ENCODE measurements at places on chromosomes 4 and X.

DNA sequence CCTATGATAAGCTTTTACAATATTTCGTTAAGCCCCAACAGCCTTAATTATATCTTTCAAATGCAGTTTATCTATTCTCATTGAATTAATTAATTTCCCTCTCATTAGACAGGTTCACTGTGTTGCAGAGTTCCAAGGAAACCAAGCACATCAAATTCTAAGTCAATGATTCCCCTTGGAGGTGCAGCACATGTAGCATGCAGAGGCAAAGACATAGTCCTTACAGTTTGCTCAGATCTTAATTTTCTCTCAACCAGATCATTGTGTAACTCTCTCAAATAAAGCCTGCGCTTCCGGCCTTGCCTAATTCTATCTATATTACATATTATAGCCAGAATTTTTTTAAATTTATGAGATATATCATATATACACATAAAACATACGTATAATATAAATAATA lies 205.4 kb downstream of the GRIA2 start:
- no peak for DNase-seq

GRCh38 chrX:131792789-131793462 lies 230.2 kb upstream of the STK26 start:
- DNase-seq = peak; percentile 87

DNA sequence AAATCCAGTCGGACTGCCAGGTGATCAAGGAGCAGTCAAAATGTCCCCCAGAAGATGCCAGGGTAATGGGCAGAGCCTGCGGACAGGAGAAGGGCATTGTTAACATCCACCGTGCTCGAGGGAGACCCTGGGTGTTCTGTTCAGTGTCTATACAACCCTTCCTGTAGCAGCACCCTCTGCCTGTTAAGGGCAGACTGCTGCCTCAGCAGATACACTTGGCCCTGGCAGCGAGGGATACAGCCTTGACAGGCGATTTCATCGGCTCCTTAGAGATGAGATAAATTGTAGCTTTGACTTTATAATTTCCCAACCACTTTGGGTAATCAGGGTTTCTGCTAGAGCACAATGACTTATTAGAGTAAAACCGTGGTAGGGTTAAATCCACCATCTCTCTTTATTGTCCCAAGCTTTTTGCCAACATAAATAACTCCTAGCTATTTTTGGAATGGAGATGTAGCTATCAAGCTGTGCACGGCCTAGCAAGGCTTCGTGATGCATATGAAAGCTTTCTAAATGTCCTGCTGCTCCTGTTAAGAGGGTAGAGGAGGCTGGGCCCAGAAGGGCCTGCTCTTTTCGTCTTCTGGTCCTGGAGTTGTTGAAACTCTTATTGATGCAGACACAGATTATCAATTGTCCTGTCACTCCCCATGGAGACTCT lies 195.9 kb downstream of the CPEB2 start:
- no peak for DNase-seq

DNA sequence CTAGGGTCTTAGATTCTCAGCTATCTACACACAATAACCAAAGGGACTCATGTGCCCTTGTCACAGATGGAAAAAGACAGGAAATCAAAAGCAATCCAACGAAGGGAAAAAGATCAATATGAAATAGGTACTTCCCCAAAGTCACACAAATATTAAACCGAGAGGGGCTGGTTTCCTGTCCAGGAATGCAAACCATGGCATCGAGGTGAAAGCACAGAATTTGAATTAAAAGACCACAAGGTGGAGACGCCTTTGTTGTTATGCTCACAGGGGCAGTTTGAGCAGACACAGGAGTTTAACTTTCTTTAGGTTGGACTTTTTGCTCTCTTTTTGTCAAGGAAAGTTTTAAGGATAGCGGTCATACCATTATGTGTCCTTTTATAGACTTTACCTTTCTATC lies 14.3 kb downstream of the H2BW1 start:
- DNase-seq = no peak

DNA sequence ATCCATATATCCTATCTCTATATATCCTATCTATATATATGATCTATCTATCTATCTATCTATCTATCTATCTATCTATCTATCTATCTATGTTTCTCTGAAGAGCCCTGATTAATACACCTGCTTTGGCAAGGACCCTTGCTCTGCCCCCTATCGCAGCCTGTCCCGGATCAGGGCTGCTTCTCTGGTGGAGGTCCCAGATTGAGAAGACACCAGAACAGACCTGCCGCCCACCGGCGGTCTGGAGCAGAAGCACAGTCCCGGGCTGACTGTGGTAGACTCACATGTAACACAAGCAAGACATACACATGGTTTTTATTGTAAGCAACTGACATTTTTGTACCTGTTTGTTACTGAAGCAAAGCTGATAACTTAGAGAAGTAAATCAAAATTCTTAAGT lies 52.8 kb downstream of the ING2 start:
- no peak for DNase-seq

DNA sequence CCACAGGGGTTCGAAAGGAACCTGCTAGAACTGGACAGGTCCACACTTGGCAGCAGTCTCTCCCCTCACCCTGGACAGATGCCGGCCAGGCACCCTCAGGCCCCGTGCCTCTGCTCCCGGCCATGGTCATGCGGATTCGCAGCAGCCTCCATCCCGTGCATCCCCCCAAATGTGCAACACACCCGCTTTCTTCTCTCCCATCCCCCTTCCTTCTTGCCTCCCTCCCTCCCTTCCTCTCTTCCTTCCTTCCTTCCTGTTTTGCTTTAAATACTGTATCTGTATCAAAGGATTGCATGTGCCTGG lies 35.0 kb upstream of the HMX1 start:
- DNase-seq = no peak

- DNase-seq = no peak
Measured at GRCh38 chr4:8905773-8906667, 34.4 kb upstream of the HMX1 start.

DNA sequence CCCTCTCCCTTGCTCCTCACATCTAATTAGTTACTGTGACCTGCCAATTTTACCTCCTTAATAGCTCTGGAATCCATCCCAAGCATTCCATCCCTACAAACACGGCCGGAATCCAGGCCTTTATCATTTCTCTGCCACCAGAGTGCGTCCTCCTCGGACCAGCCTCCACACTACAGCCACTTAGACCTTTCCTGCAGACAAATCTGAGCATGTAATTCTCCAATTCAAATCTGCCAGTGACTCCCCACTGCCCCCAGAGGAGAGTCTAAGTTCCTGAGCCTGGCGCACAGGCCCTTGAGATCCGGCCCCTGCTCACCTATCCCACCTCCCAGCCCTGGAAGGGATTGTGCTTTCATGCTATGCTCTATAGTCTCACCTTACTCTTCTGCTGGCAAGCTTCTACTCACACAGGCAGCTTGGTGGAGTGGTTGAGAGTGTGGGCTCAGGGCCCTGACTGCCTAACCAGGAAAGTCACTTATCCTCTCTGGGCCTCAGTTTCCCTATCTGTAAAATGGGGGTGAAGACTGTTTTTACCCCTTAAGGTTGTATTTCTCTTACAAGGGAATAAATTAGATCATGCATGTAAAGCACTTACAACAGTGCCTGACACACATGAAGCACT lies 31.2 kb downstream of the PJA1 start:
- DNase-seq = no peak

DNA sequence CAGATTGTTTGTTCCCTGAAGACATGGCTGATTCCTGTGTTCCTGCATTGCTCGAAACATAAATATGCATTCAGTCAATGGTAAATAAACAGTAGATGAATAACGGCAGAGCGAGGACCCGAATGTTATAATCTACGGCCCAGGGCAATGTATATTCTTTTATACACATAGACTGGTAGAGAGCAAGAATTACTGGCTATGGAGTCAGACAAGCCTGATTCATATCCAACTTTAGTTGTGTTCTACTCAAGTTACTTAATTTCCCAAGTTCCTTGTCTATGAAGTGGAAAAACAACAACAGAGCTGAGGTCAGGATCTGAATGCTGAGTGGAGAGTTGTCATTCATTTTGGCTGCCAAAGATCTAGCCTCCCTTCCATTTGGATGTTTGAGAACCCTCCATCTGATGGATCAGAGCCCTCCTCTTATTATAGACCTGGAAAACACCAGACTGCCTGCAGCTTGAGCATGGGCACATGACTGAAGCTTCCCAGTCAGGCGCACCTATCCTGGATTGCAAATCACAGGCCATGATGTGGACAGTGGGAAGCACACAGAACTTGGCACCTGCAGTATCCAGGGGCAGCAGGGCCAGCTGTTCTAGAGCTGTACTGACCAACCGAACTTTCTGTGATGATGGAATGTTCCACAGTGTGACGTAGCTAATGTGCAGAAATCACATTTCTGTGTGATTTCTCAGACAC lies 80.1 kb downstream of the FAM184B start:
- DNase-seq = no peak

DNA sequence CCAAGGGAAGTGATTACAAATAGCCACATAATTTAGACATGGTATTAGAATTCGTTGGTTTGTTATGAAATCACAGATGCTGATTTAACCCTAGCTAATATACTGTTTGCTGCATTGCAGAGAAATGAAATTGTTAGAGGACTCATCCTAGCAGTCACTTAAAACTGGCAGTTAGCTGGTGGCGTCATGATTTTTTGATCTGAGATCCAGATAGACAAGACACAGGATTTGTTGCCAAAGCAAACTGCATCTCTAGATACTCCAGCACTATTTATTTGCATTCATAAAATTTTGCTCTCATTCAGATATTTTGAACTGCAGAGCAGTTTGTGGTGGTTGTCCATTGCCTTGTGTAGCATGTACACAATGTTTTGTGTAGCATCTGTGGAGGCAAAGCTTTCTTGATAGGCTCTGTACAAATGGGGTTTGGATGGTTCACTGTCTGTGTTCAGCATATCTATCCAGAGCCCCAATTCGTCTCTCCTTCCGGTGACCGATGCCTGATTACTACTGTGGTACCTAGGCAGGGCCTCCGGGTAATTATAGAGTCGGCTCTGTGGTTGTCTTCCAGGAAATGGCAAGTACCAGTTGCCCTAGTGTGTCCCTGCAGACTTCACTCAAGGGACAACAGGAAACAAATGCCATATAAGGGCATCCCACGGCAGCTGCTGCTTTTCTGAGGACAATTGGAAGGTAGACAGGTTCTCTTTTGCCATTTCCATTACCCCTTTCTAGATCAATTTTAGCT lies 30.1 kb upstream of the SPARCL1 start:
- DNase-seq = peak; percentile 62

- no peak for DNase-seq
Measured at GRCh38 chr4:76373919-76374552, 46.9 kb downstream of the CCDC158 start.

- no peak for DNase-seq
Measured at GRCh38 chrX:140608111-140608510, 101.4 kb upstream of the LINC00632 start.

GRCh38 chr4:2810388-2810787 lies 17.5 kb downstream of the SH3BP2 start:
- no peak for DNase-seq

DNA sequence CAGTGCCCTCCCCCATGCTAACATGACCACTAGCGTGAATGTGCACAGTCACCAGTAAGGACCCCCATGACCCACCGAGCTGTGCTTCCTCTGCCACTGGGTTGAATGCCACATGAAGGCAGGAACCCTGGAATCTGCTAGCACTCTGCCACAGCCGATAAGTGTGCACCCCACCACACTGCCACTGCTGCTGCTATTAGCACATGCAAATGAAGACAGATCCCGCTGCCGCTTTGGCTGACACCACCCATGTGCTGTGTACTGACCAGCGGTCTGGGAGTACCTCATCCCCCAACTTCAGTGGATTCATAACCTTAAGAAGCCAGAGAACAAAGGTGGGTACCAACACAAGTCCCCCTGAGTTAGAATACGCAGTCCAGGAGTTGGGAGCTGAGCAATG lies 200.9 kb upstream of the ARHGEF9 start:
- DNase-seq = no peak

GRCh38 chrX:66408507-66408906 lies 230.4 kb downstream of the EDA2R start:
- DNase-seq = no peak

GRCh38 chr4:77959566-77960338 lies 97.1 kb downstream of the MRPL1 start:
- DNase-seq = no peak

GRCh38 chr4:1233641-1234308 lies 15.2 kb downstream of the CTBP1 start:
- DNase-seq = no peak

- DNase-seq = peak; percentile 11
Measured at GRCh38 chr4:112327965-112328733, 31.0 kb downstream of the ALPK1 start.

- no peak for DNase-seq
Measured at GRCh38 chr4:139239127-139239772, 40.8 kb downstream of the MGARP start.

DNA sequence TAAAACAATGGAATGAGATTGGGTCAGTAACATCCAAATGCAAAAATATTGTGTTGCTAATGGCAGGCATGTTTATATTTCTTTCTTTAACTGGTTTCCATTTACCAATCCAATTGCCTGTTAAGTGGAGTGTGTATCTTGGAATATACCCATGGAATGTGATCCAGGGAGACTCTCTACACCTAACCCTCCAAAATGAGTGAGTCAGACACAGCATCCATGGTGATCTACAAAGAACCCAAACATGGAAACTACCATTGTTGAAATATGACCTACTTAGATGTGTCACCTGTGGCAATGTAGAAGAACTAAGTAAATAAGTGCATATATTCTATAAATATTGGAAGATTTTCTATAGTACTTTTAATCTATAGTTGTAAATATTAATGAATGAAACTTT lies 110.3 kb downstream of the AREG start:
- no peak for DNase-seq

DNA sequence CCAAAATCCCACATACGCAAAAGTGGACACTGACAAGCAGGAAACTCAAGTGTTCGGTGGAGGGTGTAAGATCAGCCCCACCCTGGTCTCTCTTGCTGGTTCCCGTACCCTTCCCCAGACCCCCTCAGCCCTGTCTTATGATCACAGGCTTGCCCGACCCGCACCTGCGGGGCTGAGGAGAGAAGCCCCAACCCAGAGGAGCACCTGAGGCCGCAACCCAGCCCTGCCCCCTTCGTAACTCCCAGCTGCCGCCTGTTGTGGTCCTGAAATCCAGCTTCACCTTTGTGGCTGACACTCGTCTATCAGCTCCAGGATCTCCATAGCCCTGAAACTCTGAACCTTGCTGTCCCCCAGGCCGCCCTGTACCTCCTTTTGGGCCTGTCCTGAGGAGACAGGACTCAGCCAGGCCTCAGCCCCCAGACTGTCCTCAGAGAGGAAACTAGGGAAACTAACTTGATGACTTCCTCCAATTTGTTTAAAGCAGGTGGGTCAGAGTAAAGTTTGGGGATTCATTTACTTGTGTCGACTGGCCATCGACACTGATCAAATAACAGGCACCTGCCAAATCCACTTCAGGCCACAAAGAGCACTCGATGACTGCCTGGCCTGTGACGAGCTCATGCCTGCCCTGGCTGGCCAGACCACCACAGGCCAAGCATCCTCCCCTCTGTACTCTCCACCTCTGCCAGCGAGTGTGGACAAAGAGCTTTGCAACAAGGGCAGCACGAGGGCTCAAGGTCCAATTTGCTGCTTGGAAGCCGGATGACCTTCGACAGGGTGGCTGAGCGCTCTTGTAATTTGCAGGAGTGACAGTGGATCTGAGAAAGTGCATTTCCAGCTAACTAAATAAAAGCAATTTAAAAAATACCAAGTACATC lies 19.3 kb downstream of the DCTD start:
- DNase-seq = no peak

GRCh38 chr4:37648084-37648817 lies 37.9 kb downstream of the RELL1 start:
- no peak for DNase-seq

- no peak for DNase-seq
Measured at GRCh38 chr4:38775326-38775725, 7.5 kb downstream of the TLR10 start.
